Pancreas (tissue), 10 donors: ENCODE measurements at places on chromosomes 4 and X.

DNA sequence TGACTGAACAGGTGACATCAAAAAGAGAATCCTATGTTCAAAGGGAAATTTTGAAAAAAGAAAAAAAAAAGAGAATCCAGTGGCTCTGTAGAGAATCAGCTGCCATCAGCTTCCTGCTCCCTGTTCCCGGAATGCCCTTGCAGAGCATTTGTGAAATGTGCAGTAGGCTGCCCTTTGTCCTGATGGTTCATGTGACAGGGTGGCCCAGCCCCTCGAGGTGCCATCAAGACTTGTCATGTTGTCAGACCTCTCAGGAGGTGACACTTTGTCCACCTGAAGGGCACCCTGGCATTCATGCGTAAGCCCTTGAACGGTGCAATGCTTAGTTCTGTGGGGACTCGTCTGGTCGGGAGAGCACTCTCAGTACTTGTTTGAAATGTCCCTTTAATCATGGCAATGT is 71.4 kb downstream of the CLDN34 start:
- no peak for DNase-seq
- no peaks in the 10 kb centered on the region for H3K27me3 ChIP-seq
- no peak overlapping the region for H3K4me3 ChIP-seq
- no peaks in the 10 kb centered on the region for H3K36me3 ChIP-seq
- H3K4me1 ChIP-seq: no peaks in the 10 kb centered on the region
- no peak overlapping the region for H3K27ac ChIP-seq

- no peak overlapping the region for H3K27ac ChIP-seq
- DNase-seq: no peak
- no peaks in the 10 kb centered on the region for H3K27me3 ChIP-seq
- H3K4me1 ChIP-seq: no peaks in the 10 kb centered on the region
Observed at GRCh38 chr4:165826166-165826565, 46.9 kb upstream of the TLL1 start.

DNA sequence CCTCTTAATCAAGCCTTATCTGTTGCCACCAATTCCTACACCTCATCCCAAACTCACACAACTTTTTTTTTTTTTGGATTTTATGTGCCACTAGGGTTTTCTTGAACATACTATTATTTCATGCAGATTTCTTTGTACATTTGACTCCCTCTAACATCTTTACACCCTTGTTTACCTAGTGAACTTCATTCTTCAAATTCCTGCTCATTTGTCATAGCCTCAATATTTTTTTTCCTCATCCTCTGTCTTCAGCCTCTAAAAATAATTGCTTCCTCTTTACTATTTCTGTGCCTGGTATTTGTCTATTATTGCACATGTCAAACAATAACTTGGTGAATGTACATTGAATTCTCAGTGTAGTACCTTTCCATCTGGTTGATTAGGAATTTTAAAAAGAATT is 22.0 kb downstream of the NBDY start:
- no peak overlapping the region for H3K27ac ChIP-seq
- H3K4me3 ChIP-seq: no peak overlapping the region

DNA sequence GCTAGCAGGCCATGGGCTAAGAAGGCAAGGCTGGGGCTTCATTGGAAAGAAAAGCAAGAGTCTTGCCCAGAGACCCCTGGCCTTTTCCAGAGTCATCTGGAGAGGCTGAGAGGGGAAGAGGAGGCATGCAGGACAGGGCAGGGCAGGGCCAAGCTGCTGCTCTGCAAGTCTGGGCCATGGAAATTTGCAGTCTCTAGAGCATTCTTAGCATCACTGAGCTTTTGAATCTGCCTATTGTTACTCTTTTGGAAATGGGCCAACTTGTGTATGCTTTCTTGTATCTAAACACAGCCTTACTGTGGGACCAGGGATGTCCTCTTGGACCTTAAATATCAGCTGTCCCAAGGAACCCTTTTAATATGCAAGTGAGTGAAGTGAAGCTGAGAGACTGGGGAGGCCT is 560.5 kb downstream of the MID1IP1 start:
- no peaks in the 10 kb centered on the region for H3K36me3 ChIP-seq
- no peak overlapping the region for H3K4me3 ChIP-seq
- no peak overlapping the region for H3K27ac ChIP-seq

DNA sequence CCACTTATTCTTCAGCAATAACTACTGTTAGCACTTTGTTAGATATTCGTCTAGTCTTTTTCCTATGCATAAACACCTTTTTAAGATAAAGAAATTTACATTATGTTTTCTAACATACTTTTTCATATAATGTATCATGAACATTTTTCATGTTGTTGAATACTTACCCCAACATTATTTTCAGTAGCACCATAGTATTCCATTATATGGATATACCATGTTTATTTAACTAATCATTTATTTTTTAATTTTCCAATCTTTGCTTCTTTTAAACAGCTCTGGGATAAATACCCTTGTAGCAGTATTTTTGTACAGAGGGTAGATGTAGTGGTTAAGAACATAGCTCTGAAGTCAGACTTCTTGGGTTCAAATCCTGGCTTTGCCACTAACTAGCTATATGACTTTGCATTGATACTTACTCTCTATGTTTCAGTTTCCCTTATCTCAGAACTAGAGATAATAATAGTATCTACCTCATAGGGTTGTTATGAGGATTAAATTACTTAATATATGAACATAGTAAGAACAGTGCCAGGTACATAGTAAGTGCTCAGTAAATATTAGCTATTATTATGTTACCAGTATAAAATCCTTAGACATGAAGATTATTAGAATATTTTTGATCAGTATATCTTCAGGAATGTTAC is 11.3 kb downstream of the EXOC1 start:
- no peak overlapping the region for H3K4me3 ChIP-seq
- H3K36me3 ChIP-seq: peaks cover 13% of the 10 kb centered on the region
- H3K27ac ChIP-seq: no peak overlapping the region
- no peaks in the 10 kb centered on the region for H3K27me3 ChIP-seq

- H3K4me1 ChIP-seq: no peaks in the 10 kb centered on the region
- no peaks in the 10 kb centered on the region for H3K36me3 ChIP-seq
- no peaks in the 10 kb centered on the region for H3K27me3 ChIP-seq
- DNase-seq: no peak
- no peak overlapping the region for H3K27ac ChIP-seq
Observed at GRCh38 chrX:9164086-9164485, 130.2 kb upstream of the FAM9B start.

GRCh38 chr4:105148776-105149175 is 2.1 kb downstream of the TET2 start:
- H3K27me3 ChIP-seq: no peaks in the 10 kb centered on the region
- no peaks in the 10 kb centered on the region for H3K36me3 ChIP-seq
- H3K27ac ChIP-seq: no peak overlapping the region
- peaks cover 18% of the 10 kb centered on the region for H3K4me1 ChIP-seq

DNA sequence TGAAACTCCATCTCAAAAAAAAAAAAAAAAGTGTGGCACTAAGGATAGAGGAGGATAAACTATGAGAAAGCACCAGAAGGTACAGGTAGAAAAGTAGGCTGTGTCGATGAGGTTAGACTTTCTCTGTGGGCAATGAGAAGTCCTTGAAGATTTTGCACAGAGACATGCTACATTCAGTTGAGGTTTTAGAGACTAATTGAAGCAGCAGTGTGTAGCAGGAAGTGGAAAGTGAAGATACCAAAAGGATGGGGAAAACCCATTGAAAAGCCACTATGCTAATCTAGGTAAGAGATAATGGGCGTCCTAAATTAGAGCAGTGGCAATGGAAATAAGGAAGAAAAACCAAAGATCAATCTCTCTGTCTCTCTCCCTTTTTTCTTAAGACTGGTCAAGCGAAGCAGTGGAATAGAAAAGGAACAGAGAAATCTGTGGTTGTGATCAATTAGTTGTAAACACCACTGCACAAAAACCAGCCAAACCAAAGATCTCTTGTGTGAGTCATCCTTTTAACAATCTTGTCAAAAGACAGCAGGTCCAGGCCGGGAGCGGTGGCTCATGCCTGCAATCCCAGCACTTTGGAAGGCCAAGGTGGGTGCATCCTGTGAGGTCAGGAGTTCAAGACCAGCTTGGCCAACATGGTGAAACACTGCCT is 3.5 kb downstream of the SPINK2 start:
- H3K36me3 ChIP-seq: no peaks in the 10 kb centered on the region
- H3K27me3 ChIP-seq: peaks cover 6% of the 10 kb centered on the region
- H3K4me1 ChIP-seq: no peaks in the 10 kb centered on the region

DNA sequence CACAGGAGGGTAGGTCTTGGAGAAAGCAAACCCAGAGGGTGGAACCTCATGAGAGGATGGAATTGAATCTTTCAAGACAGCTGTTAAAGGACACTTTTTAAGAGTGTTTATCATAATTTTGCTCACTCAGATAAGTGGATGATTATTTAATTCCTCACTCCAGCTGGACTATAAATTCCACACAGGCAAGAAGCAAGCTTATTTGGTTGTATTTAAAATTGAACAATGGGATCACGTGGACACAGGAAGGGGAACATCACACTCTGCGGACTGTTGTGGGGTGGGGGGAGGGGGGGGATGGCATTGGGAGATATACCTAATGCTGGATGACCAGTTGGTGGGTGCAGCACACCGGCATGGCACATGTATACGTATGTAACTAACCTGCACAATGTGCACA is 116.3 kb downstream of the DHRSX start:
- H3K27ac ChIP-seq: no peak overlapping the region
- H3K4me3 ChIP-seq: no peak overlapping the region
- no peaks in the 10 kb centered on the region for H3K36me3 ChIP-seq

- no peaks in the 10 kb centered on the region for H3K4me1 ChIP-seq
- H3K36me3 ChIP-seq: no peaks in the 10 kb centered on the region
- no peak overlapping the region for H3K4me3 ChIP-seq
- no peak for DNase-seq
- no peak overlapping the region for H3K27ac ChIP-seq
- H3K27me3 ChIP-seq: no peaks in the 10 kb centered on the region
Observed at GRCh38 chrX:9789555-9789954, 3.3 kb downstream of the SHROOM2 start.

- no peak overlapping the region for H3K4me3 ChIP-seq
- no peaks in the 10 kb centered on the region for H3K4me1 ChIP-seq
- no peaks in the 10 kb centered on the region for H3K36me3 ChIP-seq
- DNase-seq: no peak
- no peak overlapping the region for H3K27ac ChIP-seq
- no peaks in the 10 kb centered on the region for H3K27me3 ChIP-seq
Observed at GRCh38 chr4:130486186-130486585, 1390.2 kb downstream of the C4orf33 start.

GRCh38 chrX:110308220-110308619 is 9.7 kb downstream of the AMMECR1 start:
- no peaks in the 10 kb centered on the region for H3K36me3 ChIP-seq
- H3K27ac ChIP-seq: no peak overlapping the region
- DNase-seq: no peak
- H3K4me3 ChIP-seq: no peak overlapping the region
- H3K4me1 ChIP-seq: no peaks in the 10 kb centered on the region
- H3K27me3 ChIP-seq: no peaks in the 10 kb centered on the region

GRCh38 chr4:52059372-52059771 is 8.3 kb downstream of the SPATA18 start:
- DNase-seq: no peak
- H3K36me3 ChIP-seq: no peaks in the 10 kb centered on the region
- H3K27me3 ChIP-seq: no peaks in the 10 kb centered on the region
- H3K4me1 ChIP-seq: peaks cover 7% of the 10 kb centered on the region
- no peak overlapping the region for H3K27ac ChIP-seq
- H3K4me3 ChIP-seq: no peak overlapping the region

- DNase-seq: no peak
- H3K4me1 ChIP-seq: no peaks in the 10 kb centered on the region
- no peaks in the 10 kb centered on the region for H3K36me3 ChIP-seq
- no peak overlapping the region for H3K4me3 ChIP-seq
- no peak overlapping the region for H3K27ac ChIP-seq
- no peaks in the 10 kb centered on the region for H3K27me3 ChIP-seq
Observed at GRCh38 chrX:33128048-33128805, 83.1 kb downstream of the DMD start.

- H3K36me3 ChIP-seq: no peaks in the 10 kb centered on the region
- H3K27me3 ChIP-seq: no peaks in the 10 kb centered on the region
- no peak overlapping the region for H3K27ac ChIP-seq
- H3K4me1 ChIP-seq: no peaks in the 10 kb centered on the region
Observed at GRCh38 chrX:27889878-27890277, 82.1 kb downstream of the MAGEB10 start.

GRCh38 chr4:107814758-107815157 is 10.0 kb upstream of the SGMS2 start:
- no peak for DNase-seq
- no peaks in the 10 kb centered on the region for H3K27me3 ChIP-seq
- no peak overlapping the region for H3K4me3 ChIP-seq
- peaks cover 11% of the 10 kb centered on the region for H3K4me1 ChIP-seq
- no peaks in the 10 kb centered on the region for H3K36me3 ChIP-seq

DNA sequence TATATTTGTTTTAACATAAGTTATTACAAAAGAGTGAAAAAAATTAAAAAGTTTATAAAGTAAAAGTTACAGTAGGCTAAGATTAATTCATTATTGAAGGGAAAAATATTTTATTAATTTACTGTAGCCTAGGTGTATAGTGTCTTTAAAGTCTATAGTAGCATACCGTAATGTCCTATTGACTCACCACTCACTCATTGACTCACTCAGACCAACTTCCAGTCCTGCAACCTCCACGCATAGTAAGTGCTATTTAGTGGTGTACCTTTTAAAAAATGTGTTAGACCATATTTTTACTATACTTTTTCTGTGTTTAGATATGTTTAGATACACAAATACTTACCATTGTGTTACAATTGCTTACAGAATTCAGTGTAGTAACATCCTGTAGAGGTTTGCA is 841.1 kb downstream of the CENPC start:
- H3K27ac ChIP-seq: no peak overlapping the region
- H3K4me3 ChIP-seq: no peak overlapping the region
- no peaks in the 10 kb centered on the region for H3K4me1 ChIP-seq
- no peaks in the 10 kb centered on the region for H3K27me3 ChIP-seq
